Ammon's horn (tissue), 1 donor: ENCODE measurements at places on chromosomes 11 and 22.

DNA sequence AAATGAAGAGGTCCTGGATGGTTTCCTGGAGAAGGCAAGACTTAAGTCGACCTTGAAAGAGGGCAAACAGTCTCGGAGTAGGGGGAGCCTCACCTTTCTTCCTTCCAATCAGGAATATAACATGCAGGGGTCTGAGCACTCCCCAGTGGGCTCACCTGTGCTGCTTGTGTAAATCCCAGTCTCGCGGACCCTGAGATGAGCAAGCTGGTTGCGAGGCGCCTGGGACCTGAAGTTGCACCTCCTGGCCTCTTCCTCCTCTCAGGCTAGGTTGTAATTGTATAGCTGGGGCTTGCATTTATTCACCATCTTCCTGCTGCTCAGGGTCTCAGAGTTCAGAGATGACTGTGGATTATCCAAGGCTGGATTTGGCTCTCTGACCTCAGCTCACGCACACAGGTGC is 7.5 kb upstream of the WBP2NL start:
- DNase-seq = no peak

GRCh38 chr11:18452927-18453326 is 2.7 kb upstream of the LDHAL6A start:
- DNase-seq = no peak

- DNase-seq = no peak
Observed at GRCh38 chr11:92364177-92364576, 139.6 kb downstream of the FAT3 start.

DNA sequence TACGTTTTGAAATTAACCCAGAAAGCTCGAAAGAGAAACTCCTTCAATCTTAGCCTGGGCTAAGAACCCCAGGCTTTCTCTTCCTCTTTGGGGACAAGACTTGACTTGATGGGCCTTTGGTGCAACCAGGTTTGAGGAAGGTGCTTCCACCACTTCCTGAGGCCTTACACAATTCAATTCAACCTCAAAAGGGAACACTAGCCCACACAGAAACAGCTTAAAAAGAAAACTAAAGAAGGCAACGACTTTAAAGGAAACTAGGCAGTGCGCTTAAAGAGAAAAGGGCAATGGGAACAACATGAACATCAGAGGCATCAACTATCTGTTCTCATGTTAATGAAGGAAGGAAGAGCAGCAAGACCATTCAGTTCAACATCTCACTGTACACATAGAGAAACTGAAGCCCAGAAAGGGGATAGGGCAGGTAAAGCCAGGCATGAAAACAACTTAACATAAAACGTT is 24.8 kb downstream of the PAK1 start:
- DNase-seq = peak; percentile 70

DNA sequence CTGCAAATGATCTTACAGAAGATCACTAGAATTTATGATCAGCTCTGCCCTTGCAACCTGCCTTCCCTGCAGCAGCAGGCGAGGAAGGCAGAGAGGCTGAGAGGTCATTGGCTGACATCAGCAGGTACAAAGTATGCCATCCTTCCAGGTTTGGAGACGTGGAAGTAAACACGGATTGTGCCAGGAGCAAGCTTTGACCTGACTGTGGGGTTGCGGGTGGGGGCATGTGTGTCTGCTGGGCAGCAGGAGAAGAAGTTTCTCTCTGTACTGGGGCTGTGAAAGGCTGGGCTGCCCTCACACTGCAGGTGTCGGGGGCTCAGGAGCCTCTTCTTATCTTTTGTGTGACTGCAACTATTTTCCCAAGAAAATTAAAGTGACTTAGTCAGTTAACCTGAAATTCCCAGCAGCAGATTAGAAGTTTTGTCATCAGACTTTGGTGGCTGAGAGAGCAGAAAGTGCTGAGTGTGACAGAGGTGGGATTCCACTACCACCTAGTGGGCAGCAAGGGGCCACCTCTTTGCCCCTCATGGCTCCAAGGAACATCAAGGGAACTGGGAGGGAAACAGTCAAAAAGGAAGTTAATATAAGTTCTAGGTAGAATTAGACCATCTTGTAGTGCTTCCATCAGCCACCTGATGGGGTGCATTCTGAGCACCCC is 565.9 kb downstream of the ETS1 start:
- no peak for DNase-seq

DNA sequence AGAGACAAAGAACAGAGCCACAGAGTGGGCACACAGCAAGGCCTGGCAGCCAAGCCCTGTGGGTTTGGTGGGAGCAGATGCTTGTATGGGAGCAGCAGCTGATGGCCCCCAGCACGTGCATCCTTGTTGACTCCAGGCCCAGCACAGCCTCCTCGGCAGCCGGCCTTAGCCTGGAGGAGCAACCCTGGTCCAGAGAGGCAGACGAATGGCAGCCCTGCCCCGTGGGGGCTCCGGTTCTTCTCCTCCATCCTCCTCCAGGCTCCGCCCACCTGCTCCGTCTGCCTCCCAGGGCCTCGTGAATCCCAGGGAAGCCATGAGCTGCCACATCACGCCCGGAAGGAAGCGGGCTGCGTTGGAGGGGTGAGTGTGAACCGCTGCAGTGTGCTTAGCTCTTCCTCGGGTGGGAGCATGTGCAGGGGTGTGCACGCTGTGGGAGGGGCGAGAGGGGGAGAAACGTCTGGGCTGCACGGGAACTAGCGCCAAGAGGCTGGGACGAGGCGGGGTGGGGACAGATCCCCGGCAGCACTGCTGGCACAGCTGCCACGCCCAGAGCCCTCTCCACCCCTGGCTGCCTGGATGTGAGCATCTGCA is 36.3 kb upstream of the JAM3 start:
- peak; percentile 80 for DNase-seq
